ENCODE measurements at places on chromosomes 1 and 21.
A peak's percentile ranks its signal among the peaks of the same experiment; 100 is the strongest.

GRCh38 chr21:34526618-34527290 is 14.7 kb upstream of the KCNE1 start:
- DNase-seq = no peak

- no peak for DNase-seq
Measured at GRCh38 chr1:234727018-234727940, 117.3 kb upstream of the IRF2BP2 start.

- DNase-seq = no peak
Measured at GRCh38 chr1:167294528-167294927, 73.8 kb downstream of the POU2F1 start.

- DNase-seq = no peak
Measured at GRCh38 chr1:12502336-12503109, 115.5 kb downstream of the DHRS3 start.

GRCh38 chr1:37137601-37138000 is 103.3 kb upstream of the GRIK3 start:
- no peak for DNase-seq

DNA sequence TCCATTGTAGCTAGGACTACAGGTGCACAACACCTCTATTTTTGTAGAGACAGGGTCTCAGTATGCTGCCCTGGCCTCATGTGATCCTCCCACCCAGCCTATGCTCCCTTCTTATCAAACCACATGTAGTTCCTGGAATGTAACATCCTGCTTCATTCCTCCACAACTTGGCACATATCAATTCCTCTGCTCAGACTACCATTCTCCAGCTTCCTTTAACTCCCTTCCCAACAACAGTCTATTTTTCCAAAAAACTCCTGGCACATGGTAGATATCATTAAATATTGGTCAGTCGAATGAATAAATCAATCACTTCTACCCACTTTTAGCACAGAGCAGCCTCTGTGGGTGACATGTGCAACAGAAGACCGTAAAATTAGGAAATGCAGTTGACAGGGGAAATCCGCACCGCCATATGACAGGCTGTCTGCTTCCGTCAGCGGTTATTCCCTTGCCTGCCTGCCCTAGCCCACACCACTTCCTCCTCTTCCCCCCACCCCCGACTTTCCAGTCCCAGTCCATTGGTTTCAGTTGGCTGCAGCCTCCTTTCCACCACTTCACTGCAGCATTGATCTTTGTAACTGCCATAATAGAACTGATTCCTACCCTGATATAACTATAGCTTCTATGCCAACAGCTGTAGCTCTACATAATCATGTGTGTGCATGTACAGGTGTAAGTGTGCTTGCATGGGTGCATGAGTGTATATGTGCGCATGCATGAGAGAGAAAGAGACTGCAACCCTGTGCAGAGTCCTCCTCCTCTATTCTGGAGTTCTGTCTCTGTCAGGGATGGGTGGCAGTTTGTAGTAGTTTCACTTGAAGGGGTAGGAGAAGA is 6.8 kb upstream of the AKR1A1 start:
- DNase-seq = peak; percentile 35

GRCh38 chr1:106613068-106613467 is 443.4 kb upstream of the PRMT6 start:
- DNase-seq = no peak

DNA sequence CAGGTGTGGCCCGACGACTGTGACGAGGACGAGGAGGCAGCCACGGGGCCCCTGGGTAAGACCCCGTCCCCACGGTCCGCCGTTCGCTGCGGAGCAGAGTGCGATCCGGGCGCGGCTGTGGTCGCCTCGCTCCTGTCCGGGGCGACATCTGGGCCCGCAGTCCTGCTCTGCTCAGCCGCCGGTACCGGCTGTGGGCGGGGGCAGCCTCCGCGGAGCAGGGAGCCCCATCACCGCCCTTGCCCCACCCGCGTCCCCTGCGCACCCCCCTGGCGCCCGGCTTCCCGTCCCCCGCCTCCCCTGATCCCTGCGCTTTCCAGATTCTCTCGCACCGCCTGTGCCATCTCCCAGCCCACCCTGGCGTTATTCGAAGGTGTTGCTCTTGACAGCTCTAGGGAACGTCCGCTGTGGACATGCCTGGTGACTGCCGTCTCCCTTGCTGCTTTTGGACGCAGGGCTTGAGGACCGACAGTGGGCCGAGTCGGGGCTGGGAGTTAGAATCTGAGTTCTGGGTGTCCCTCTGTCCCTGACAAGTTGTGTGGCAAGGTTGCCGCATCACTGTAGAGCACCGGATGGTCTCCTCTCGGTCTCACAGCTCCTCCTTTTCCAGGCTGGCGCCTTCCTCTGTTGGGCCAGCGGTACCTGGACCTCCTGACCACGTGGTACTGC is 596 bp downstream of the TOR3A start:
- no peak for DNase-seq

All from posterior cingulate gyrus (tissue), 11 donors.